EH (cell line): ENCODE measurements at places on chromosomes 4 and X.

GRCh38 chr4:68272380-68272779 lies 26.9 kb upstream of the TMPRSS11B start:
- peak; percentile 16 for DNase-seq

DNA sequence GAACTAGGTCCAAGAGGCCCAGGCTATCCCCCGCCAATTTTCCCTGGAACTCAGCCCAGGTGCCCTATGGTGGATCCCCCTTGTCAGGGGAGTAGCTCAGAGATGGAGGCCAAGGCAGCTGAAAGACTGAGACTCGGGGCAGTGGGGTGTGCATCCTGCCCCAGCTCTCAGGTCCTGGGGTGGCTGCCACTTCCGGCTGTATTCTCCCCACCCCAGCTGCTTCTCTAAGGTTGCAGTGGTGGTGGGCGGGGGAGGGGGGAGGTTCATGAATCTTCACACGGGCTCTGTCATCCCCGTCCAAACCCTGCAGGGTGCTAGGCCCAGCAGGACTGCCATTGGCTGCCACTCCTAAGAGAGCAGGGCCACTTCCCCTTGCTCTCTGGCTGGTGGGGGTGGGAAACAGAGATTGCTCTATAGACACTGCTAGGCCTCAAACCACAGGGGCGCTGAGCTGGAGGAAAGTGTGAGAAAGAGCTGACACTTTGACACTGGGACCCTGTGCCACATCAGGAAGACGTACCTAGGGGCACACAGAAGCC lies 1.5 kb downstream of the SASH3 start:
- DNase-seq, result no peak

GRCh38 chrX:44035571-44035970 lies 62.4 kb upstream of the NDP start:
- DNase-seq, result no peak

GRCh38 chr4:40325406-40326019 lies 9.6 kb upstream of the CHRNA9 start:
- peak; percentile 77 for DNase-seq

- DNase-seq, result peak; percentile 54
These were observed 66.0 kb upstream of the C4orf54 start for GRCh38 chr4:99723612-99724011.

DNA sequence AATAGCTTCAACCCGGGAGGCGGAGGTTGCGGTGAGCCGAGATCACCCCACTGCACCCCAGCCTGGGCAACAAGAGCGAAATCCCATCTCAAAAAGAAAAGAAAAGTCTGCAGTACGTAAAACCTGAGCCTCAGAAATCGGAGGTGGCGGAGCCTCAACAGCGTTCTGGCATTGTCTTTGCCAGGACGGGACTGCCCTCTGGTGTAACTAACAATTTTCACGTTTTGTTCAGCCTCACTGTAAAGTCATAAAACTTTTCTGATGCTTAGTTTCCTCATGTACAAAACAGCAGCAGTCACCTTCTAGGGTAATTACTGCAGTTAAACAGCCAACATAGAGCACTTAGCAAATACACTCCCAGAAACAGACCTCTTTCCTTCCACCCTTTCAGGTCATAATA lies 121.7 kb downstream of the RBM47 start:
- no peak for DNase-seq

DNA sequence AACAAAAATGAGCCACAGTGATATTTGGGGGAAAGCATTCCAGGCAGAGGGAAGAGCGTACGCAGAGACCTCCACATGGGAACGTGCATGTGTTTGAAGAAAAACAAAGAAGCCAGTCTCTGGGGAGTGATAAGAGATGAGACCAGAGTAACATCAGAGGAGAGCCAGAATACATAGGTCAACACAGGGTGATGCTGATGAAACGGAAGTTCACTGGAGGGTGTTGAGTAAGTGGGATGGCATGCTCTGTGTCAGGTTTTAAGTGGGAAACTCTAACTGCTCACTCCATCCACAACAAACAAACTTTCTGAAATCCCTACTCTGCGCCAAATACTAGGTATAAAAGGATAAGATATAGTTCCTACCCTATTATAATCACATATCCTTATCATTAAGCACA lies 110.0 kb downstream of the ARHGAP6 start:
- peak; percentile 63 for DNase-seq

DNA sequence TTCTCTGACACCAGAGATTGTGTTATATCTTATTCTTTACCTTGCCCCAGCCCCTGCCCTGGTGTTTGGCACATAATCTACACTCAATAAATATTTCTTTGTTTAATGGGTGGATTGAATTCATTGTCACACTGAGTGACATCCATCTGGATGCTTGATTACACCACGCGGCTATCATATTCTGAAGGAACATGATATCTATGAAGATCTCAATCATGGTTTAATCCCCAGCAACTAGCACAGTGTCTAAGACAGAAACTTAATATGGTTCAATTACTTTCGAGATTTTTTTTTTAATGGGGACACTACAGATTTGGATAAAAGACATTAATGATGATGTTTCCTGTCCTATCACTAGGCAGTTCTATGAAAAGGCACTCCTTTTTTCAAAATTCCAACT lies 246.3 kb downstream of the PALLD start:
- DNase-seq, result no peak

DNA sequence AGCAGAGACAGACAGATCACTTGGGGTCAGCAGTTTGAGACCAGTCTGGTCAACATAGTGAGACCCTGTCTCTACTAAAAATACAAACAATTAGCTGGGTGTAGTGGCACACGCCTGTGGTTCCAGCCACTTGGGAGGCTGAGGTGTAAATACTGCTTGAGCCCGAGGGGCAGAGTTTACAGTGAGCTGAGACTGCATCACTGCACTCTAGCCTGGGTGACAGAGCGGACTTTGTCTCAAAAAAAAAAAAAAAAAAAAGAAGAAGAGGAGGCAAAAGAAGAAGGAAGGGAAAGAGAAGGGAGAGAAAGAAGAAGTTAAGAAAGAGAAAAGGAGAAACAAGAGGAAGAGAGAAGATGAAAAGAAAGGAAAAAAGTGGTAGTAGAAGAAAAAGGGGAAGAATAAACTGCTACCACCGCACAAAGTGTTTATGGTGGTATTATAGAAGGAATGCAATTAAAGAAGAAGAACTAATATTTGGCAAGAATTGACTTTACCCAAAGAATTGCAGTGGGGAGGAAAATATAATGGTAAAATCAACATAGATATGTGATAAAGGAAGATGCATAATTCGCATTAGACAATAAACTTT lies 19.6 kb upstream of the NSUN7 start:
- no peak for DNase-seq

GRCh38 chrX:115234461-115234860 lies 565 bp upstream of the LRCH2 start:
- no peak for DNase-seq

DNA sequence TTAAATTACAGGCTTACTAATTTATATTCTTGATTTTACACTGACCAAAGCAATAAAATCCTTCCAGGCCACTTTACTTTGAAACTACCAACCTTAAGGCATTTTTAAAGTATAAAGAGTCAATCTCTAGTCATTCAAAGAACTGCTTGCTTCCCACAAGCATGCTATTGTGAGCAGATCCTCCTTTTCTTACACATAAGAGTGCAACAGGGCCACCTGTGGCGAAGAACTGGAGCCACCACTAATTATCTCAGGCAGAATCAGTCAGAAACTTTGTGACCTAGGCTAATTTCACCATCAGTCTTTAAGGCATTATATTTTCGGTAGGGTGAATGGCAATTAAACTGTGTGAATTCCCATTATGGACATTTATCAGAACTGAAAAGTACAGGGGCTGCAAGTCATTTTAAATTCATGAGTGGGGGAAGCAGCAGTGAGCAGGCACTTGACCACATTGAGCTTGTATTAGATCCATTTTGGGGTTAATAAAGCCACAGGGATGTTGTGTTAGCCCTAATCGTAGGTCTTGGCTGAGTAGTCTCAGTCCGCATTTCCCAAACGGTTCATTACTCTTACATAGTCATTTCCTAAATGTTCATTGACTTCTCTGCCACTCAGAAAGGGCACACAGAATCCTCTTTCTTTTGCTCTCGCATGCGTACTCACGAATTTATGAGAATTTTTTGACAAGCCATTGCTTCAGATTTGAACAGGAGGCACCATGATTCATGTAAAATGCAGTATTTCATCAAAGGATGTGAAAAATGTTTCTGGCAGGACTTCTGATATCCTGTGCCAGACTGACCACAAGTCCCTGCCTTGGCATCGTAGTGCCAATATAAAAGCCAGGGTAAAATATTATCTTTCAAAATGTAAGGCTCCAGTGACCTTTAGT lies 39.8 kb downstream of the NPY2R start:
- no peak for DNase-seq

DNA sequence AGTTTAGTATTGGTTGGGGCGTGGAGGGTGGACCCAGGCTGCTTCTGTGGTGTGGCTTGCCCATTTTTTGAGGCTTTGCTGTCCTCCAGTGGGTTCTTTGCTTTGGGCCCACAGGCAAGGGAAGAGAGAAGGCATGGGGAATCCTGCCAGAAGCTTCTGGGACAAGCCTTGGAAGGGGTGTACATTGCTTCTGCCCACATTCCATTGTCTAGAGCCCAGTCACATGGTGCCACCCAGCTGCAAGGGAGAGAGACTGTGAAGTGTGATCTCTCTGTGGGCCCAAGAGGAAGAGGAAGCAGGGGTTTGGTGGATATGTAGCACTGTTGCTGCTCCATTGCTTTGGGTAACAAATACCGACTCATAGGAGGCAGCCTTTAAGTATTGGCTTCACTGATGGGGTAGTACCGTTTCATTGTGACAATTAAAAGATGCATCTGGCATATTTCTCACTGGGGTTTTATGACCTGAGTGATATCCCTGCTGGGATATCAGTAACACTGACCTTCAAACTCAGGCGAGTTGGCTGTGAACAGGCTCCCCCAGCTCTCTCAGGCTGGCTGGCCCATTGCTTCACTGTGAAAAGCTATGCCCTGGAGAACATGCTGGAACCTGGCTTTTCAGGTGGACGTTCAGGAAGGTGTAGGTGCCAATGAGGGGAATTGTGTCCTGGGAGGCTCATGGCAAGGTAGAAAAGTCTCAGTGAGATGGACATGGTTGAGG lies 85.9 kb downstream of the CLDN34 start:
- DNase-seq, result peak; percentile 52

GRCh38 chr4:101807351-101807750 lies 16.8 kb downstream of the BANK1 start:
- no peak for DNase-seq

- DNase-seq, result no peak
These were observed 548 bp downstream of the TMEM164 start for GRCh38 chrX:110003167-110004156.
